ENCODE measurements at places on chromosomes 11 and 22.

DNA sequence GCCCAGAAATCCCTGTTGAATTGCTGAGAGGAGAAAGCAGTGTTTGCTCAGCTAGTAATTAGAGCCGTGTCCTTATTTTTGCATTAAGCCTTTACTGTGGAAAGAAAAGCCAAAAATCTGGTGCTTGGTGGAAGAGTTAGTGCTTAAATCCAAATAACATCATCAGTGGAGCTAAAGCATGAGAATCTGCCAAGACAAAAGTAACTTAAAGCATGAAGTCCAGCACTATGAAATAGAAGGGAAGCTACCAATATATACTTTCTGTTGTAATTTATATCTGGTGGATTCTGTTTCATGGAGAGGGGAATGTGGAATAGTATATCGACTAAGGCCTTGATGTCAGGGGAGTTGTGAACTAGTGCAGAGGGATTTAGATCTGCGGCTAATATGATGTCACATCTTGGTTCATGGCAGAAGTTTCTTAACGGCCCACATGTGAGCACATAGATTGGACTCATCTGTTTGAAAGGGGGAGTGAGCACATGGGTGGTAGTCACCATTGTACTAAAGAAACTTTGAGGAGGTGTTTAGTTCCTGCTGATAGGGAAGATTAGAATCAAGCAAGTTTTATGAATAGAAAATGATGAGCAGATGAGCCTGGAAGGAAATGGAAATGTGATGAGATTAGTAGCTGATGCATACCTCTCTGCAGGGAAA, 224.4 kb upstream of the MTNR1B start:
- no peak for DNase-seq

- DNase-seq: peak; percentile 44
Observed at GRCh38 chr11:62556875-62557631, 10.4 kb upstream of the AHNAK start.

DNA sequence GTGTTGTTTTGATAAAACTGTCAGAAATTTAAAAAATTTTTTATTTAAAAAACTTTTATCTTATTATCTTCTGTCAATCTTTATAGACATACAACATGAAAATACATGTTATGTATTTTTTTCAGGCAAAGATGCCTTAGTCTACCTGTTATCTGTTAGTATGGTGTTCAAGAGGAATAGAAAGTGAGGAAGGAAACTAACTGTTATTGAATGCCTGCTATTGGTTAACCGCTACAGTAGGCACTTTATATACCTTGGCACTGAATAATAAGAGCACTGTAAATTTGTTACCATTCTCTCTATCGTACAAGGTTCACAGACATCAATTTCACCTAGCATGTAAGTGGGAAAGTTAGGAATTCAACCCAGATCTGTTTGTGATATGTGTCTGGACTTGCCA, 272.1 kb upstream of the CCDC90B start:
- no peak for DNase-seq

DNA sequence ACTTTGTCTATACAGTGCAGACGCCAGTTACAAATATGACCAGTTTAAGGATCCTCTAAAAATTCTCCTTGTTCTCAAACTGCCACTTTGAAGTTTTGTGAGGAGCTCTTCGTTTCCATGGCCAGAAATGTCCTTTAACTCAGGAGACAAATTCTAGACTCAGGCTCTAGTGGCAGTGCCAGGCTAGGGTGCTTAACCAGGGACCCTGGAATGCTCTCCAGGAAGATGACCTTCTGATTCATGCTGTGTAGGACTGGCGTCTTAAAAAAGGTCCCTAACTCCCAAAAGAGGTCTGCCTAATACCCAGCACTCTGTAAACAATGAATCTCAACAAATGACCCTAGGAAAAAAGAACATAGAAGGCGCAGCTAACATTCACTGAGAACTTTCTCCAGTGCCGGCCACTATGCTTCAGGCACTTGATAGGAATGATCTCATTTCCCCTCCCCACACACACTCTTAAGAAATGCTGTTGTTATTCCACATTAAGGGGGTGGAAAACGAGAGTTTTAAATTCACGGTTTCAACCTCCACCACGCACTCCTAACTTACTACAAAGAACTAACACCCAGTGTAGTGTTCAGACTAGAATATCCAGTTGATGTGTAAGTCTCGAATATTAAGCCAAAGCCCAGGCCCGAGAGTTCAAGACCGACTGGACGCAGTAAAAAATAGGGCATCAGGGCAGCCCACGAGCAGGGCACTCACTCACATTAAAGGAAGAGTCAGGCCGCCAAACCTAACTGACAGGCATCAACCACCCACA, 747 bp downstream of the NXF1 start:
- peak; percentile 27 for DNase-seq

DNA sequence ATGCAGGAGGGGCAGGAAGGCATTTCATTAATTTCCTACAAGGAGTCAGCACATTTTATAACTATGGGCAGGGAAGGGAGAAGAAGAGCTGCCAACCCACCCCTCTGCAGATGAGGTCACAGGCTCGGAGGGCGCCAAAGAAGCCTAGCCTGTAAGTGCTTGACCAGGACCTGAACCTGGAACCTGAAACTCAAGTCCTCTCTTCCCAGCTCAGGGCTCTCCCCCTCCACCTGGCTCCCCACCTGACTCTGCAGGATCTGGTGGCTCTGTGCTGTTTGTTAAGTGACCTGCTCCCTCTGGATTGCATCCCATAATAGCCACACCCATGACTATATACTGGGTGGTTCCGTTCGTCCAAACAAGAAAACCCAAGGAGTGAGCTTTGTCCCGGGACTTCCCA, 27.3 kb downstream of the SCGB1A1 start:
- DNase-seq: no peak

- DNase-seq: no peak
Observed at GRCh38 chr11:126592496-126593410, 237.3 kb downstream of the ST3GAL4 start.

GRCh38 chr11:17635551-17635938, 83.8 kb upstream of the MYOD1 start:
- DNase-seq: no peak

DNA sequence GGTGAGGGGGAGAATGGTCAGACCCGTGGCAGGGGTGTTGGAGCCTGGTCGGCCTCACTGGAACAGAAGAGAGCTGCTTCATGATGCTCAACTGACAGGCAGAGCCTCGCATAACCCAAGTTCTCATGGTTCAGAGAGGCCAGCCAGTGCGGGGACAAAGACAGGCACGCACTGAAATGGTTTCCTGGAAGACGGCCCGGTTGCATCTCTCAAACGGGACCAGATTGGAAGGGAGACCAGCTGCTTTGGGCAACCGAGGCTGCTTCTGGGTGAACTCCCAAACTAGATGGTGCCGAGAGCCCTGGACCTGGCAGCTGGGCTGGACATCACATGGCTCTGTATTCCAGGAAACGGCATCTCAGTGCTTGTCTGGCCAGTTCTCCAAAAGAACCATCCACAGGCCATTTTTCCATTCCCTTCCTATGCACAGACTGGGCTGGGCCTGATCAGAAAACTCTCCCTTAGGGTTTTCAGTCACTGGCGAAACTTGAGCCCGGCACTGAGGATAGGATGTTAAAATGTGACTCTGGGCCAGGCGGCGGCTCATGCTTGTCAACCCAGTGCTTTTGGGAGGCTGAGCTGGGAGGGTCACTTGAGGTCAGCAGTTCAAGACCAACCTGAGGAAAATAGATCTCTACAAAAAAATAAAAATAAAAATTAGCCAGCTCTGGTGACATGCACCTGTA, 80.1 kb upstream of the PRODH start:
- DNase-seq: no peak

GRCh38 chr11:87966216-87966615, 209.0 kb downstream of the RAB38 start:
- no peak for DNase-seq

DNA sequence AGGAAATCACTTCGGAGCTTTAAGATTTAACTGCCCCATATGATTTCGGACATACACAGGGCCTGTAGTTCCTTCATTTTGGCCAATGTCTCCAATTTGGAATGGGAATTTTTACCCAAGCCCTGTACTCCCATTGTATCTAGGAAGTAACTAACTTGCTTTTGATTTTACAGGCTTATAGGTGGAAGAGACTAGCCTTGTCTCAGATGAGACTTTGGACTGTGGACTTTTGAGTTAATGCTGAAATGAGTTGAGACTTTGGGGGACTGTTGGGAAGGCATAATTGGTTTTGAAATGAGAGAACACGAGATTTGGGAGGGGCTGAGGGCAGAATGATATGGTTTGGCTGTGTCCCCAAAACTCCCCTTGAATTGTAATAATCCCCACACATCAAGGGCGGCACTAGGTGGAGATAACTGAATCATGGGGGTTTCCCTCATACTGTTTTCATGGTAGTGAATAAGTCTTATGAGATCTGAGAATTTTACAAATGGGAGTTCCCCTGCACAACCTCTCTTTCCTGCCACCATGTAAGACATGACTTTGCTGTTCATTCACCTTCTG, 130.5 kb downstream of the LARGE1 start:
- no peak for DNase-seq

GRCh38 chr11:21446939-21447590, 745.8 kb upstream of the ANO5 start:
- no peak for DNase-seq

DNA sequence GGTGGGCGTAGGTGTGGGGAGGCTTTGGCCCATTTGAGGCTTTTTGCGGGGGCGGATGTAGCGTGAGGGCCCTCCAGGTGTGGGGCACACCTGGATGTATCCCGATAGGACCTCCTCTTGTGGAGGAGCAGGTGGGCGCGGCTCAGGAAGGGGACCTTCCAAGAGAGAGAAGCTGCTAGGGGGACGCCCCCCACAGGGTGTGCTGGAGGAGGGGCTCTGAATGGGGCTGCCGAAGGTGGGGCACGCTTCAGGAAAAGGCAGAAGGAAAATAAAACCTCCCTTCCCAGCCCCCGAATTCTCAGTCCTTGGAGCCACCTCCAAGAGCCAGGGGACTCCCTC, 621 bp downstream of the SGSM1 start:
- DNase-seq: no peak

DNA sequence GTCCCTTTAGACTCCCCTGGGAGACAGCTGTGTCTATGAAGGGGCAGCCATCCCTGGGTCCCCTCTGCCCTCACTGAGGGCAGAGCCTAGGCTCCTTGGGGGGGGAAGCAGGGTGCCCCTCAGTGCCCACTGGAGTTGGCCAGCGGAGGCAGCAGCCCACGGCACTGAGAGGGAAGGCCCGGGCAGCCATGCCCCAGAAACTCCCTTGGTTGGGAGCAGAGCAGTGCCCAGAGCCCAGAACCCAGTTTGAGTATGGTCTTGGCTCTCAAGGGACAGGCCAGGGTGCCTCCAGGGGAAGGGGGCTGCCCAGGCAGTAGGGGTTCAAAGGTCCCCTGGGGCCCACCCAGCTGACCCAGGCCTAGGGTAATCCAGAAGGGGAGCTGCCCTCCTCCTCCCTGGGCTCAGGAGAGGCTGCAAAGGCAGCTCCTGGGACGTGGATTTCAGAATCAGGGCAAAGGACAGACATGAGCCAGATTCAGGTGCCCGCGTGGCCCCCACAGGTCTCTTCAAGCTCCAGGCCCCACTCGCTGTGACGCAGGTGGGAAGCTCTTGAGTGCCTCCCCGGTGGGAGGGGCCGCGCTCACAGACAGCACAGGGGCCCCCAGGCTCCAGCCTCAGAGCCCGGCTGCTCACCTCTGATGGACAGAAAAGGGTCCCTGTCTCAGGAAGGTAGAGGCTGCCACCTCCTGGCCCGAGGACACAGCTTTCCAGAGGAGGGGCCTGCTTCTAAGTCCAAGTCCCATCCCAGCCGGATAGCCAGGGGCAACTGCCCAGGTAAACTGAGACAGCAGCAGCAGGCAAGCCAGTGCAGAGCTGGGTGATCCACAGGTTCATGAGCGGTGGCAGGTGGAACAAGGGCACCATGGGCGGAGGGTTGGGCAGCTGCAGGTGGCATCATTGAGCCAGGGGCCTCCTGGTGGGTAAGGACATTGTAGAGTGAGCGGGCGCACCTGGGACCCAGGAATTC, 2.6 kb downstream of the C11orf21 start:
- no peak for DNase-seq

- DNase-seq: no peak
Observed at GRCh38 chr11:16392616-16393015, 36.3 kb upstream of the SOX6 start.

- peak; percentile 89 for DNase-seq
Observed at GRCh38 chr11:65720211-65720934, at the start of gene RNASEH2C. TSS of gene RNASEH2C (minus strand) at chr11:65720798. CDS start at chr11:65720758, 40 bp downstream.

GRCh38 chr11:45021692-45022141, 71.0 kb upstream of the TP53I11 start:
- DNase-seq: no peak

DNA sequence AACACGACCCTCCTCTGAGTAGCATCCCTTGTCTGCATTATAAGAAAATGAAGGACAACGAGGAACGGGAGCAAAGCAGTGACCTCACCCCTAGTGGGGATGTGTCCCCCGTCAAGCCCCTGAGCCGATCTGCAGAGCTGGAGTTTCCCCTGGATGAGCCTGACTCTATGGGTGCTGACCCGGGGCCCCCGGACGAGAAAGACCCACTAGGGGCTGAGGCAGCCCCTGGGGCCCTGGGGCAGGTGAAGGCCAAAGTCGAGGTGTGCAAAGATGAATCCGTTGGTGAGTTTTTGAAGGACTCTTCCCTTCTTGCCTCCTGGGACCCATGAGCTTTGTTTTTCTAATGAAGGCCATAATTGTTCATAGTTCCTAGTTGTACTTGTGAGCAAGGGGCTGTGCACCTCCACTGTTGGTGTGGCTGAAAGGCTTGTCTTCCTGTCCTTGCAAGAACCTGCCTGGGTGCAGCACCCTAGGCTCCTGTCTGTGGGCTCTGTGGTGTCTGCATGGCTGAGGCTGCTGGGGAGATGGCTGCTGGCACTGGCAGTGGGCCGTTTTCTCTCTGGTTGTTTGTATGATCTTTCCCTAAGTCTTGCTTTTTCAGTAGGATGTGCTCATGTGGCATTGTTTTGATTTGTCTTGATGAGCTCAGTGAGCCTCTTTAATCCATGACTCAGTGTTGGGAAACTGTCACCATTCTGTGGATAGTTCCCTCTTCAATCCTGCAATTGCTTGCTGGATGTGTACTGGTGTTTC, 10.1 kb downstream of the DGCR8 start:
- DNase-seq: no peak

Data from NAMALWA (cell line).